ENCODE measurements at places on chromosomes 12 and 14.

DNA sequence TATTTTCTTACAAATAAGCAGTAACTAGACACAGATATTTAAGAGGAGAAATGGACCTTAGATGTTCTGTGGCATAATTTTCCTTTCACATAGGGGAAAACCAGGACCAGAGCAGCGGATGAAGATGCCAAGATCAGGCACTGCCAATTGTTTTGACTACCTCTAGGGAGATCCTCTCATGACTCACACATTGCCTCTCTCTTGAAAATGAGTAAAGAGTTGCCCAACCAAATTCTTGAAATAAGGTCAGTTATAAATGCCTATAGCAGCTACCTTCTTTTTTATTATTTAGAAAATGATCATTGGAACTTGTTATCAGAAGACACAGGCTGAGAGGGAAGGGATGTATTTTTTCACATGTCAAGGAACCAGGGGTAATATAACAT lies 263.4 kb upstream of the PLEKHG7 start:
- DNase-seq = no peak

- peak; percentile 12 for DNase-seq
Observed at GRCh38 chr14:97120611-97121031, 323.4 kb downstream of the VRK1 start.

- DNase-seq = no peak
Observed at GRCh38 chr12:89212339-89212771, 139.9 kb downstream of the DUSP6 start.

DNA sequence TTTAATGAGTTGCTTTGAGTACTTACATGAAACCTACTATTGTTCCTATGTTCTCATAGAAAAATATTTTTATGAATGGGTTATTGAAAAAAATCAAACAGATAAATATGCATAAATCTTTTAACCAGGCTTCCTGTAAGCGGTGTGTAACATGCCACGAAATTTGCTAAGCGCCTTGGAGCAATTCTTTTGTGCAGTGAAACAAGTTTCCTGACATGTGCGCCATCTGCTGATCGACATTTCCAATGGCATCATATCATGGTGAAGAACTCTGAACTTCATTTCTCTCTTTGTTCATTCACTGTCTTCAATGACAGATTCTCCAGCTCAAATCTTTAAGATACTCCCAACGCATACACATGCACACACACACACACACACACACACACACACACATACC lies 145.6 kb upstream of the NAV3 start:
- DNase-seq = no peak

All from stimulated activated CD8-positive, alpha-beta memory T cell treated with anti-CD3 and anti-CD28 coated beads, Interleukin-7, amount 100 ng/mL, for 24 hours (primary cell).